ENCODE measurements at places on chromosomes 2 and 18.
A peak's percentile ranks its signal among the peaks of the same experiment; 100 is the strongest.

- DNase-seq, result peak; percentile 9
- H3K27me3 ChIP-seq, result peaks cover 18% of the 10 kb centered on the region
- H3K27ac ChIP-seq, result no peak overlapping the region
- H3K36me3 ChIP-seq, result no peaks in the 10 kb centered on the region
Observed at GRCh38 chr2:233208382-233209116, 42.9 kb upstream of the ATG16L1 start.

GRCh38 chr2:221044781-221045180 is 527.3 kb downstream of the EPHA4 start:
- H3K4me3 ChIP-seq, result no peak overlapping the region
- H3K27me3 ChIP-seq, result no peaks in the 10 kb centered on the region
- no peaks in the 10 kb centered on the region for H3K4me1 ChIP-seq
- H3K36me3 ChIP-seq, result no peaks in the 10 kb centered on the region
- no peak overlapping the region for H3K27ac ChIP-seq

- H3K4me3 ChIP-seq, result no peak overlapping the region
- DNase-seq, result no peak
- H3K36me3 ChIP-seq, result peaks cover 34% of the 10 kb centered on the region
- peak overlapping the region; percentile 13 for H3K27ac ChIP-seq
- H3K27me3 ChIP-seq, result no peaks in the 10 kb centered on the region
Observed at GRCh38 chr2:105365206-105365605, 27.9 kb downstream of the C2orf49 start.

GRCh38 chr2:105410554-105410953 is 11.7 kb upstream of the FHL2 start:
- H3K36me3 ChIP-seq, result no peaks in the 10 kb centered on the region
- no peak overlapping the region for H3K4me3 ChIP-seq
- peaks cover 2% of the 10 kb centered on the region for H3K4me1 ChIP-seq

GRCh38 chr2:58788402-58788801 is 547.3 kb upstream of the FANCL start:
- no peak for DNase-seq
- no peaks in the 10 kb centered on the region for H3K36me3 ChIP-seq
- H3K4me1 ChIP-seq, result no peaks in the 10 kb centered on the region

DNA sequence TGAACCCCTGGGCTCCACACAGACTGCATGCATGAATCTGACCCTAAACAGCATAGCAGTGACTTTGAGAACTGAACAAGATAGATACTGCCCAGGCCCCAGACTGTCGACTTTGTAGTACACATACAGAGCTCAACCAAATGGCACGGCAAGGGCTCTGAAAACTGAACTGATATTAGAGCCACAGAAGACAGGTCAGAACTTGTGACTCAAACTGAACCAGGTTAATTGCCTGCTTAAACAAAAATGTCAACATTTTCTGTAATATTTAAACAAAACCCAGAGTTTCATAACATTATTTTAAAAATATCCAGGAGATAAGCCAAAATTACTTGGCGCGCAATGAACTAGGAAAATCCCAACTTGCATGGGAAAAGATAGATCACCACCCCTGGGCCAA is 260.3 kb downstream of the TPGS2 start:
- H3K27ac ChIP-seq, result no peak overlapping the region
- H3K4me3 ChIP-seq, result no peak overlapping the region
- DNase-seq, result no peak
- no peaks in the 10 kb centered on the region for H3K27me3 ChIP-seq
- H3K4me1 ChIP-seq, result no peaks in the 10 kb centered on the region
- no peaks in the 10 kb centered on the region for H3K36me3 ChIP-seq

- no peaks in the 10 kb centered on the region for H3K4me1 ChIP-seq
- H3K27ac ChIP-seq, result no peak overlapping the region
- no peaks in the 10 kb centered on the region for H3K27me3 ChIP-seq
- H3K36me3 ChIP-seq, result no peaks in the 10 kb centered on the region
Observed at GRCh38 chr18:26867471-26867870, 2.0 kb upstream of the AQP4 start.

All from fibroblast of lung (primary cell).